ENCODE measurements at places on chromosomes 5 and 9.
A peak's percentile ranks its signal among the peaks of the same experiment; 100 is the strongest.

DNA sequence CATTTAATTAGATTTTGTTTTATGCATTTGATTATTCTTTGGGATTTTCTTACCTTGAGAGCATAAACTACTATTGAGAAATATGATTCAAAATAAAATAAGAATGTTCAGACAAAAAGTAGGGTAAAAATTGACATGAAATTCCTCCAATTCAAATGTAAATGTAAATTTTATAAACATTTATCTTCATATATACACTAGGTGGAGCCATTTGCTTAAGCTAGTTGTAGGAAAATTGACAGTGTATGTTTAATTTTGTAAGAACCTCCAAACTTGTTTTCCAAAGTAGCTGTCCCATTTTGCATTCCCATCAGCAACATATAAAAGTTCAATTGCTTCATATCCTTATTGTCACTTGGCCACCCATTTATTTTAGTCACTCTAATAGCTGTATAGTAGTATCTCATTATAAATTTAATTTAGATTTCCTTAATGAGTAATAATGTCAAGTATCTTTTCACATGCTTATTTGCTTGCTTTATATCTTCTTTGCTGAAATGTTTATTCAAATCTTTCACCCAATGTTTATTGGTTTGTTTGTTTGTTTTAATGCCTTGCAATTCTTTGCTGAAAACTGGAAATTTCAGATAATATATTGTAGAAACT, 37.6 kb upstream of the SLCO6A1 start:
- no peak for DNase-seq

DNA sequence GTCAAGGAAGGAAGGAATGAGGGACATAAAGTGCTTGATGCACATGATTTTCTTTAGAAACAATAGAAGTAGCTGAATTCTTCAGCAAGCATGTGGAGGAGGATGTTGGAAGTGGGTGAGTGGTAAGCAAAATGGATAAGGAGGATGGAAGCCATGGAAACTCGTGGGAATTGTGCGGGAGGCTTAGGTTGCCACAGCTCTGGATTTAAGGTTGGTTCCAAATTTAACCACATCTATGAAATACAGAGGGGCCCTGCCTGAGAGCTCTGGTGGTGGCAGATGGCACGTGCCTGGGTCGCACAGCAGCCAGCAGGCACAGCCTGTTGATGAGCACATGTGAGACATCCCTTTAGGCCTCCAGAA, 284.7 kb downstream of the SMARCA2 start:
- DNase-seq: no peak

DNA sequence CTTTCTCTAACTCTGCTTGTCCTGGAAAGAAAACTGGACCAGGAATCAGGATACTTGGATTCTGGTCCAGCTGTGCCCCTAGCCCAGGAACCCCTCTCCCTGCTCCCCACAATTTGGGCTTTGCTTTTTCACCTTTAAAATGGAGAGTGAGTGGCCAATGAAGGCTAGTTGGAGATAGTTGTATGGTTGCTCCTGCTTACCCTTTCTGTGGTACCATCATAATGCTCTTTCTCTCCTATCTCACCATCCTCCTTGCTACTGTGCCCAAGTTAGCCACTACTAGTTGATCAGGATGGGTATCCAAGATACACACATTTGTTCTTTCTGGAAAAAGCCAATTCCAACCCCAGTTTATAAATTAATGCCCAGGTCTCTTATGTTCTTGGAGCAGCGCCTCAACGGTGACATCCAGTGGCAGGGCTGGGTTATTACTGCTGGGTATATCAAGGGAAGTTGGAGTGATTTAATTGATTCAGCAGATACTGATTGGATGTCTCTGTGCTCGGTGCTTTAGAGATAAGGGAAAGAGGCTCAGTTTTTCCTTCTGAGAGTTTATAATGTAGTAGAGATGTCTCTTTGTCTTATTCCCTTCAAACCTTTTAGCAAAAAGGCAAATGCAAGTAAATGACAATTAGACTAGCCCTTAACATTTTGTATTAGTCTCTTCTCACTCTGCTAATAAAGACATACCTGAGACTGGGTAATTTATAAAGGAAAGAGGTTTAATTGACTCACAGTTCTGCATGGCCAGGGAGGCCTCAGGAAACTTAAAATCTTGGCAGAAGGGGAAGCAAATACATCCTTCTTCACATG, 38.5 kb downstream of the FAXDC2 start:
- no peak for DNase-seq

DNA sequence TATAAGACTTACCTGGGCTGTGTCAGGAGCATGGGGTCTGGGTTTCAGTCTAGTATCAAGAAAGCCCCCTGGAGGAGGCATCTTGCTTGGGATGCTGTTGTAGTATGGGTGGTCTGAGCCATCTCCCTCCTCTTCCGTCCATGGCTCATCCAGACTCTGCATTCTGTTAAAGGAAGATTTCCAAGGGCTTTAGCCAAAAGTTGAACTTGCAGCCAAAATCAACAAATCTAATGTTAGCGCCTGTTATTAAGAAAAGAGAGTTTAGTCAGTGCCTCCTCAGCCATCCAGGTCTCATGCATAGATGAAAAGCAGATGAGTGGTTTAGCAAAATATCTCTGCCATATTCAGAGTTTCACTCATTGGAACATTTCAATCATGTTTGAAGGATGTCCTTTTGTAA, 55.6 kb downstream of the S1PR3 start:
- no peak for DNase-seq

GRCh38 chr5:179373101-179373934, 28.1 kb upstream of the ADAMTS2 start:
- no peak for DNase-seq

DNA sequence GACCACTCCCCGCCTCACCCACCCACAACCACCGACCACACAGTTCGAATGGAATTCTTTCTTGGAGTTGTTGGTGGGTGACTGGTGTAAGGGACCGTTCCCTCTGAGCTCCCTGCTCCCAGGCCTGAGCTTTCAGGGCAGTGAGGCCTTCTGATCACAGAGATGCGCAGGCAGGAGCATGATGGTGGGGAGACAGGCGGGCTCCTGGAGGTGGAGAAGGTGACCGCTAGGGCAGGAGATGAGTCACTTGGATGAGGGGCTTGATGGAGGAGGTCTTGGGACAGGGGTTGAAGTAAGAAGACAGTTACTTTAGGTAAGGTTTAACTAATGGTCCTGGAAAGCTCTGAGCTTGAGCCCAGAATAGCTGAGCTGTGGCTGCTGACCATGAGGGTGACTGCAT, 88.5 kb downstream of the HSPA4 start:
- DNase-seq: no peak

DNA sequence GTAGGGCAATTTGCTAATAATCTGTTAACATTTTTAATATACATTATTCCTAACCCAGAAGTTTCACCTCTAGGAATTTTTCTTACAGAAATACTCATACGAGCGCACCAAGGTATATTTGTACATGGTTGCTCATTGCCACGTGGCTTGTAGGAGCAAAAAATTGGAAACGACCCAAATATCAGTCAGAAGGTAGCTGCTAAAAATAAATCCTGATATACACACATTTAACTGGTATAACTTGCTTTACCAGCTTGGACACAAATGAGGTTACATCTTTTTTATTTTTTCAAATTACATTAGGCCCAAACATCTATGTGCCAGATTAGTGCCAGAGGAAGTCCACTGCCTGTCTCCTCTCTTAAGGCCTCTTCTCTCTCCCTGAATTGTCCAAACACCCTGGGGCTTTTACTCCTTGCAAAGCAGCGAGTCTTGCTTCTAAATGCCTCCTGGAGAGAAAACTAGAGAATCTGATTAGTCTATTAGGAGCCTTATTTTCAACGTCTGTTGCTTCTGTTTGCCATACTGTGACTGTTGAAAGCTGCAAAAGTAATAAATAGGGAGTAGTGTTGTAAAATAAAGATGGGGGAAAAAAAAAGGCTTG, 92.0 kb upstream of the SSBP2 start:
- no peak for DNase-seq

DNA sequence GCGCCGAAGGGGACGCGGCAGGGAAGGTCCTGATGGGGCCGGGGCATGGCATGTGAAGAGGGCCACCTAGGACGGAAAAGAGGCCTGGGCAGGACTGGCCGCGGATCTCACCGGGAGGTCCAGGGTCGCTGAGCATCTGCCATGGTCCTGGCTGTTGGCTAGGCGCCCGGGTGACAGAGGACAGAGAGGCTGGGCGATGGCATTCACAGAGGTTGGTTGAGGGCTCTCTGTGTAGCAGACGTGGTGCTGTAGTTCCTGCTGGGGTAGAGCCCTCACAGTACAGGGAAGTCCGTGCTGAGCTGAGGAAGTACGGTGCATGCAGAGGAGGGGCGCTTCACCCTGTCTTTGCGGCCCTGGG, 427 bp downstream of the PCYOX1L start:
- no peak for DNase-seq

DNA sequence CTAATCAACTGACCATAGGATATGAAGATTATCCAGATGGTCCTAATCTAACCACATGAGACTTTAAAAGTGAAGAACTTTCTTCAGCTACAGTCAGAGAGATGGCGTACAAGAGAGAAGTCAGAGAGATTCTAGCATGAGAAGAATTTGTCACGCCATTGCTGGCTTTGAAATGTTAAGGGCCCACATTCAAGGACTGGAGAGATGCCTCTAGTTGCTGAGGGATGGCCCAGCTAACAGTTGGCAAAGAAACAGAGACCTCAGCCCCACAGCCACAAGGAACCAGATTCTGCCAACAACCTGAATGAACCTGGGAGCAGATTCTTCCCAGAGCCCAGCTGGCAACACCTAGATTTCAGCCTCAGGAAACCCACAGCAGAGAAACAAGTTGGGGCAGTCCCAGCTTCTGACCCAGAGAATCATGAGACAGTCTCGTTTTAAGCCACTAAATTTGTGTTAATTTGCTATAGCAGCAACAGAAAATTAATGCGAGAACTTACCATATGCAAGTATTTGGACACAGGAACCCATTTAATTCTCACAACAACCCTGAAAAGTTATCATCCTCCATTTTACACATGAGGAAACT, 132.0 kb downstream of the MLLT3 start:
- DNase-seq: no peak

DNA sequence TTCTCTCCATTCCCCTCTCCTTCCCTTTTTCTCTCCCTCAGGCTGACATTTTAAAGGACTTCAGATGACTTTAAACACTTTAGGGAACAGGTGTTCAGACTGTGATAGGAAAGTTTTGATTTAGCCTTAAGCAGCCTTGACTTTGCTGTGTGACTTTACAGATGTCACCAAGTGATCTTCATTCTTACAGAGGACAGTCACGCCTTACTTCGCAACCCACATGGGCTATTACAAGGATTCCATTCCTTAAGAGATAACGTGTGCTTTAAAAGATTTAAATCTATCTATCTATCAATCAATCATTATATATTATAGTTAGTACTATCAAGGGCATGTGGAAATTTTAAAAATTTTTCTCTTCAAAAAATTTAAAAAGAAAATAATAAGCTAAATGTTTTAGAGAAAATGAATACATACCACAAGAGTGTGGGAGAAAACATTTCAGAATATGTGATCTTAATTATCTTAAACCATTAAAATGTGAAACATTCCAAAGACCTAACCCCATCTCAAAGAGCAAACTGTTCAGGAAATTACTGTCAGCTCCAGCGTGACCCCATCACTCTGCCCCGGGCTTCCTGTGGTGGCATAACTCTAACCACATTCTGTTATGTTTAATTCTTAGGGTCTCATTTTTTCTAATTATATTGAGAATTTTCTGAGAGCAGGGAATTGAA, 530.5 kb downstream of the SEMA5A start:
- no peak for DNase-seq

- DNase-seq: no peak
These were observed 64.5 kb downstream of the ENTREP1 start for GRCh38 chr9:69389437-69389995.

DNA sequence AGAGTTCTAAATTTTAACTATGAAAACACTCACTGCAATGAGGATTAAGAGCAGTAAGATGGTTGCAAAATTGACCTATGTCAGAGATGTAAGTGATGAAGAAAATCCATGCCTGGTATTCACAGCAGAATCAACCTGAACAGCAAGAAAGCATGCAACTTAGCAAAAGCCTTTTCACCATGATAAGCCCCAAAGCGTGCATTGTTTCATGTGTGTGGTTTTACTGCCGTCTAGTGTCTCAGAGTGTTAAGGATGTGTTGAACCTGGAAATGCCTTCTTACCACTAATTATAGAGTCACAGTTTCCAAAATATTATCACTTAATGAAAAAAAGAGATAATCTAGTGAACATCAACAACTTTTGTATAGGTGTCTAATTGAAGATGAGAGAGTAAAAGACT, 415.2 kb upstream of the TRPC7 start:
- no peak for DNase-seq

DNA sequence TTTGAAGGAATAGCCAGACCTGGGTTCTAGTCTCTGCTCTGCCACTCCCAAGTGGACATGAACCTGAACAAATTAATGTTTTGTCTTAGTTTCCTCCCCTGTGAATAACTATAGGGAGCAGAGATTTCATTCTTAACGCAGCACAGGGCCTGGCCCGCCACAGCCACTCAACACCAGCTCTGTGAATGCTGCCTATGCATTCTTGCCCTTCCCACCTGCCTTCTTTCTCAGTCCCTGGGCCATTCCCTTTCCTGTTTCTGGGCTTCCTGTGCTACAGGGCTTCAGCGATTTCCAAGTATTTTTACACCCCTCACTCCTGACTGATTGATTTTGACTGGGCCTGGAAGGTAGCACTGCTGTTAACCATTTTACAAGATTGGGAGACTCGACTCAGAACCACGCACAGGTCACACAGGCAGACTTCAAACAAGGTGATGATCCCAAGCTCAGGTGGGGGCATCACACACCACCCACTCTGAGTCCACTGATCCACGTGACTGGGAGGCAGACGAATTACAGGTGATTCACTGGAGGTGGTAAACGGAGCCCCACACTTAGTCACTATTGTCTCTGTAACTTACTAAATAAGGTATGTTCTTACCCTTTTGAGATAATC, 21.4 kb downstream of the PTPN3 start:
- DNase-seq: no peak

- no peak for DNase-seq
These were observed 58.9 kb downstream of the NDFIP1 start for GRCh38 chr5:142167458-142167857.

DNA sequence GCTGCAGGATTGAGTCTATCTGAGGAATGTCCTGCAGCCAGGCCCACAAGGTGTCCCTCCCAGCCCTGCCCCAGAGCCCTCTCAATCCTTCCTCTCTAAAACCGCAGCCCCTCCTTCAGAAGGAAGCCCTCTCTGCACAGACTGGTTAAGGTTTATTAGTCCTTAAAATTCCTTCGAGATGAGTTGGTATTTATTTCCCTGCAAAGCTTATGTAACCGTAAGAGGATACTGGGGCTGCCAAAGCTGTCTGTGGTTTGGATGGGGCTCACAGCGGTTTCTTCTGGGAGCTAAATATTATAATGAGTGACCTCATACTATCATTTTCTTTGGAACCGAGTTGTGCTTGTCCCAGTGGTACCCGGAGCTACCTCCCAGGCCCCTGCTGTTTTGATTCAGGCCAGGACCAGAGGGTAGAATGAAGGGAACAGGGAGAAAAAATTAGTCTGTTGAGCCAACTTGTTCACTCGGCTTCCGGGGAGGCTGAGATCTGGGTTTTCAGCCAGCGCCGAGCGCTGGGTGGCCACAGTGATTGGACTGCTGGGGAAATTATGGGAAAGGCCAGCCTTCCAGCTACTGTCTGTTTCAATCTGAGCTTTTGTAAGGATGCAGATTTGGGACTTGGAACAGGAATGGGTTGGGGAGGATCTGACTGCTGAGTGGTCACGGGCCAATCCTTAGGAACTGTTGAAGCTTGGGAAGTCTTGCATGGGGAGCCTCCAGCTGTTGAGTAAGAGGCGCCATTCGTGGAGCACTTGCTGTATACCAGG, 107.5 kb downstream of the NDFIP1 start:
- peak; percentile 46 for DNase-seq

All from 8988T (cell line).